ENCODE measurements at places on chromosomes 1 and 21. TPM values are rescaled to one million over a fixed set of nuclear protein-coding genes. Genes with fewer than 3 reads are reported as not detected.

DNA sequence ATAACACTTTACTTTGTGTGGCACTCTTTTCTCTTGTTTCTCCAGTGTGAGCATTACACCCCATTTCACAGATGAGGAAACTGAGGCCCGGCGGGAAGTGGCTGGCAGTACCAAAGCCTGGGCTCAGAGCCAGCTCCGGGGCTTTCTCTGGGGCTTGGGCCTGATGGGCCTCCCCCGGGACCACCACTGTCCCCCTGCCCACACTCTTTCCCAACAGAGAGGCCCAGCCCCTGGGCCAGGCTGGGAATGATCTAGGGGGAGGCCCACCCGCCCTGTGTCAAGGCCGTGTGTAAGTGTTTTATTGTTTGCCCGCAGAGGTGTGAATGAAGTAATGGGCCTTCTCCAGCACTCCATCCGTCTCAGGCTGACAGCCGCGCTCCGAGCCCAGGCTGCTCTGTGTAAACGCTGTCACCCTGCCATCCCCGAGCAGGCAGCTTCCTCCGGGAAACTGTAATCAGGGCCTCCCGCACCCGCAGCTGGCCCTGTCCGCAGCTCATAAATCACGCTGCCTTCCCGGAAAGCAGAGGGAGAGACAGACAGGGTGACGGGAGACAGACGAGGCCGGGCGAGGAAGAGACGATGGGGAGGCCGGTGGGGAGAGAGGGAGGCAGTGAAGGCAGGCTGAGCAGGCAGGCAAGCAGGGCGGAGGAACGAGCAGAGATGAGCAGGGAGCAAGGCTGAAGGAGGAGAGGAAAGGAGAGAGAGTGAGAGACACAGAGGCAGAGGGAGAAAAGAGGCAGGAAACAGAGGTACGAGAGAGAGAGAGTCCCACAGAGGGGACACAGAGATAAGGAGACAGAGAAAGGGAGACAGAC, 109.7 kb upstream of the ZBTB40 start:
- DNase-seq = peak; percentile 6

- DNase-seq = no peak
These were observed 656.9 kb downstream of the PTPRU start for GRCh38 chr1:29893046-29893723.

DNA sequence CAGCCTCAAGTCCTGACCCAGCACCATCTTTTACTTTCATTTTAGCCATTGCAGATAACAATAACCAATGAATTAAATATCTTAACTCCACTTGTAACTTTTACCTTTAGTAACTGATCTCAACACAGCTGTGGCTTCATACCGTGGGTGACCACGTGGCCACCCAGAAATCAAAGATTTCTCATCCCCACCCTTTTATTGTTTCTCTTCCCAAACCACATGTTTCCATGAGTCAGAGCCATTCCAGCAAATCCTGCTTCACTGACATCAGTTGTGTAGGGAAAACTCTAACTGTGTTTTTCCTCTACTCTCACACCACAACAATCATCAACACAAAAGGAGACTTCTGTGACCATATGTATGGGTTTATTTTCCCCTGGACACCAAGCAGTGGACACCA, 25.1 kb upstream of the BRDT start:
- DNase-seq = peak; percentile 53

DNA sequence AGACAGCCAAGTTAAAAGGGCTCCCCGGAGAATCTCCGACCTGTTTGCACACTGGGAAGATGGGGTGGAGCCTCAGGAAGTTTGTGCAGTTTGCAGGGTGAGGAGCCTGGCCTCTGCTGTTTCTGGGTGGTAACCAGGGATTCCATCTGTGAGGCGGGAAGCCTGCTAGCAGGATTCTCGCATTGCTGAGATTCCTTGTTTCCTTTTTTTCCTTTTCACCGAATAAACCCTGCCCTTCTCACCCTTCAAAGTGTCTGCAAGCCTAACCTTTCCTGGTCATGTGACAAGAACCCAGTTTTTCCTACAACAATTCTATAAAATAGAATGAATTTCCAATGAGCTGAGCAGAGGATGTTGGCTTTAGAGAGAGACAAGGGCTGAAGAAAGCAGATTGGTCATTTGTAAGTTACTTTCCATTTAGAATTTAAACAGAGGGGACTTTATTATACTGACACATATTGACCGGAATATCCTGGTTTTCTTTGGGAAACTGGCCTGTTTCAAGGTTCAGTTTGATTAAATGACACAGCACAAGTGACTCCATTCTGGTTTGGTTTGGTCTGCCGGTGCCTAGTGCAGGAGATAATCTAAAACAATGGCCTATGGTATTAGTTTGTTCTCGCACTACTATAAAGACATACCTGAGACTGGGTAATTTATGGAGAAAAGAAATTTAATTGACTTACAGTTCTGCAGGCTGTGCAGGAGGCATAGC, 48.7 kb upstream of the DNAH14 start:
- no peak for DNase-seq

Gene LDLRAD2
- not detected for polyA plus RNA-seq

All from BJ (cell line).